ENCODE measurements at places on chromosomes 4 and X.

DNA sequence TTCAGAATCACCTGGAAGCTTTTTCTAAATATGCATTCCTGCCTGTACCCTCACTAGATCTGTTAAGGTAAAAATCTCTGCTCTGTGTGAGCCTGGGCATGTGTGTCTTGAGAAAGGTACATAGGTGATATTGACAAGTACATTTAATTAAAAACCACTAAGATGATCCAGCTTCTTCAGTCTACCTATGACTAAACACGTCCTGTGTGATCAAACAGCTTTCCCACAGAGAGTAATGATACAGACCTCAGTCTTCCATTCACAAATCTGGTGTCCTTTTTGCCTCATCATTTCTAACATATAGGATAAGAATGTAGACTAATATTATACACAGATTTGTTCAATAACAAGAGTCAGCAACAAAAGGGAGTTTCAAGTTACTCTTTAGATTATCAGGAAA, 42.6 kb downstream of the GALNT7 start:
- no peak for DNase-seq

DNA sequence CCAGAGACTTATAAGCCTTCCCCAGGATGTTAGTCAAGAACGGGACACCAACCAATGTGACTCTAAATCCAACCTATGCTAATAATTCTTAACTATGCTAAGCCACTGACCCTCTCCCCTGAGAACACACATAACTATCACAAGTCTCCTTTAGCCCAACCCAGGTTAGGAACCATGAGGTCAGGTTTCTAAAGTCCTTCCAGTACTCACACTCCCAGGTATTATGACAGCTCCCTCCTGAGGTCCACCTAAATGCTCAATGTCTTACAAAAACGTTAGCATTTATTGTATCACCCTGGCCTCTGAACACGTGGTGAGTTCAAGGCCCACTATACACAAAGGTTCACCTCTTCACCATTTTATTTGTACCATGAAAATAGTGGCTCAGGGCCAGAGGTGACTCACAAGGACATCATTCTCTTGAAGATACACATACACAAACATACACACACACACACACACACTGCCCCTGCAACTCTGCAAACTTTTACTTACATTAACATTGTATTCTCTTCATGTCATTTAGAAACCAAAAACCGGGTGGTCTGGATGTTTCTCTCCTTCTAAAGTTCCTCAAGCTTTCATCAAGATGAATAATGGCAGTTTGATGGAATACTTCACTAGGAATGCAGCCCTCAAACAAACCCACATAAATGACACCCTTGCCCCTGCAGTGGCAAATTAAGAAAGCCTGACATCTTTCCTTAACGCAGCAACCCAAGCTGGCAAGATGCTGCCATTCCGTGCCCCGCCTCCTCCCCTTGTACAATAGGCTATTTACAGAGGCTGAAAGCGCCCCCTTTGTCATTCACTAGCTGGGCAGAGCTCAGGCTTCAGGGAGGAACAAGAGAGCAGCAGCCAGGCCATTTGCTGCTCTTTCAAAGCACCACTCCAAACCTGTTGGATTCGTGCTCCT, 17.7 kb downstream of the ACSL1 start:
- DNase-seq: peak; percentile 60

- peak; percentile 90 for DNase-seq
Observed at GRCh38 chr4:40283968-40284367, 51.2 kb upstream of the CHRNA9 start.

DNA sequence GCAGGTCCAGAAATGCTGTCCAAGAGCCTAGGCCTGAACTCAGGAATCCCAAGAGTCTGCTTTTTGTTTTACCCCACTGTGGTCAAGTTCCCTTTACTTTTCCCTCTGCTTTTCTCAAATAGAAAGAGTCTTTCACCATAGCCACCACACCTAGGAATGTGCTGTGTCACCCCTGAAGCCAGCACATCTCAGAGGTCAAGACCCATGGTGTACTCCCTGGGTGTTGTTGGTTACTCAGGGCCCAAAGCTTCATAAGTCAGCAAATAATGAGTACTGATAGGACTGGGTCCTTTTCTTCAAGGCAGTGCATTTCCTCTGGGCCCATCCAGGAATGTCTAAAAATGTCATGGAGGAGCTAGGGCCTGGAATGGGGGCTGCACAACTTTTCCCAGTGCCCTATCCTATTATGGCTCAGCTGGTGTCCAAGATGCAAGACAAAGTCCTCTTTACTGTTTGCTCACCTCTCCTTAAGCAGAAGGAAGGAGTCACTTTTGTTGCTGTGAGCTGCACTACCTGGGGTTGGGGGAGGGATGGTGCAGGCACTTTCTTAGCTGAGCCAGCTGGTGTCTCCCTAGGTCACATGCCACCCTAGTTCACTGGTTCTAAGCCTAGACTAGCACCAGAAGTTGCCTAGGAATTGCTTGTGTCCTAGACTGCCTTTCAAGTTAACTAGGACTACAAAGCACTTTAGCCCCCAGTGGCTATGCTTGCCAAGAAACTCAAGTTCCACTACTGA, 62.4 kb upstream of the RXFP1 start:
- DNase-seq: no peak

- peak; percentile 64 for DNase-seq
Observed at GRCh38 chrX:31546126-31546525, 474.3 kb upstream of the FTHL17 start.

DNA sequence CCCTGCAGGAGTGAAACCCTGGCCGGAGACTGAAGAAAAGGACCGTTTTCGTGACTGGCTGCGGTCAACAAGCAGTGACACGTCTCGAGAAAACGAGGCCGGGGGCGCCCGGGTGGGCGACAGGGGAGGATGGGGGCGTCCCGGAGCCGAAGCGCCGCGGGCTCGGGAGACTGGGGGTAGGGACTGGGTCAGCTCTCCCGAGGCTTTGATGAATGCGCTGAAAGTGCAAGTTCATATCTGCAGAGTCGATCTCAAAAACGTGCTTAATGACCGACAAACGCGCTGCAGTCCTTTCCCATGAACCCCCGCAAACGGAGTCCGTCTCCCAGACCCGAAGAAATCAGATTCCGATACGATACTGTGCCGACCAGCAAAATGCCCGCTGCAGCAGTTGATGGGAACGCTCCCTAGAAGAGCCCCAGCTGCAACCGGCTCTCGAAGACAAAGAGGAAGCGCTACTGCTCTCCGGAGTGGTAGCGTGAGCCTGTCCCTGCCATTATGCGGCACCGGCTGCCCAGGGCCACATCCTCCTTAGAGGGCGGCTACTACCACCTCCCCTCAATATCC, 806 bp upstream of the CD99L2 start:
- DNase-seq: peak; percentile 69
